ENCODE measurements at places on chromosomes 2 and 18.

GRCh38 chr2:216732334-216732733 is 37.0 kb upstream of the IGFBP5 start:
- DNase-seq: no peak

DNA sequence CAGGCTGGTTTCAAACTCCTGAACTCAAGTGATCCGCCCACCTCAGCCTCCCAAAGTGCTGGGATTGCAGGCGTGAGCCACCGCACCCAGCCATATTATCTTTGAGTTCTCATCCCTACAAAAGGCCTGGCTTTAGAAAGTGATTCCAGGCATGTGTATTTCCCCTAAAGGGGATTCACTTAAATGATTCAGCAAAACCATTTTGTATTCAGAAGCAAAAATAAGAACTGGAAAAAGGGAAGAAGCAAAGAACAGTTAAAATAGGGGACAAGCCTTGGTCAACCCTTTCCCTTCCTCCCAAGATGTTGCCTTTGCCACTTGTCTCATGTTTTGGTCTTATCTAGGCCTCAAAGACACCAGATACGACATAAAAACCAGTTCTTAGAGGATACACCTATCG is 10.5 kb downstream of the TM4SF20 start:
- DNase-seq: no peak

GRCh38 chr2:174593574-174594203 is 3.9 kb downstream of the WIPF1 start:
- DNase-seq: peak; percentile 35

GRCh38 chr2:212791569-212791968 is 253.0 kb upstream of the ERBB4 start:
- DNase-seq: no peak

DNA sequence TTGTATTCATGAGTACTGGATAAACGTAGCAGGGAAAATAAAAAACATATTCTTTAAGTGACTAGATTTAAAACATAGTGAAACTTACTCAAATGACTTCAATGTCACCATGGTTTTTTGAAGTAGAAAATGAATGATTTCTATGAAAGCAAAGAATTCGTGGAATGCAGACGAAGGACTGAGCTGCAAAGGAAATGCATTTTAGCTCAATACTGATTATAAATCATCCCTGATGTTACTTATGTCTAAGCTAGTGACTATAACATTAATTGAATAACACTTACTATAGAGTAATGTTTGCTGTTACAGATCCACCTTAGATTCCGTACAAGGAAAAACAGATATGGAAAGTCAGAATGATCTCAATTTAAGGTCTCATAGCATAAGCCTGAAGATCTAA is 1257.7 kb upstream of the CDH2 start:
- no peak for DNase-seq

GRCh38 chr2:204842661-204843485 is 297.6 kb downstream of the PARD3B start:
- no peak for DNase-seq

DNA sequence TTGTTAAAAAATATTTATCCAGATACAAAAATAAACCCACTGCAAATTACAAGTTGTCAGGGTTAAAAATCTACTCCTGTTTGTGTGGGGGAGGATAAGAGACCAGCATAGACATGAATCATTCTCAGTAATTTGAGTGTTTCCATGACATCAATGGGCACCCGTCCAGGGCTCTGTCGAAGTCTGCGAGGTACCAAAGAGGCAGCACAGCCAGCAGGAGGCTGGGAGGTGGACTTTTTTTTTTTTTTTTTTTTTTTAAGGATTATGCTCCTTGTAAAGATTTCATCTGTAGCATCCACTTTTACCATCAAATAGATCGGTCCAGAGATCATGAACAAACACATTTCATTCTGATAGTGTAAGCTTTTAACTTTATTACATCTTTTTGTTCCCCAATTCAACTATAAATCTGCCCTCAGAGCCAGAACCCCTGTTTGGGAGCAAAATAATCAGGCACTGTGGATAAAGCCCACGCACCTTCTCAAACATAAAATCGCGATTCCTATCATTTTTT is 182.0 kb downstream of the TCF4 start:
- DNase-seq: no peak

GRCh38 chr2:235011929-235012631 is 60.3 kb downstream of the SH3BP4 start:
- no peak for DNase-seq

DNA sequence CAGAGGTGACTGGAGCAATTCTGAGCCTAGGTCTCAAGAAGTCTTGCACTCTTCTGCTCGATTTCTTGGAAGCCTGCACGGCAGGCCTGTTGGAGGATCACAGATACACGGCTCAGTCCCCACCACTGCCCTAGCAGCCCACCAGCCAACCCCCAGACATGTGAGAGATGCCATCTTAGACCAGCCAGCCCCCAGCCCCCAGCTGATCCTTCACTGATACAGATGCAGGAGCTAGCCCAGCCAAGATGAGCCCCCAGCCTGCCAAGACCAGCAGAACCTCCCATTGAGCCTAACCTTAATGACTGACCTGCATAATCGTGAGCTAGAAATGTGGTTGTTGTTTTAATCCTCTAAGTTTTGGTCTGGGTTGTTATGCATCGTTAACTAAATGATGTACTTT is 47.5 kb downstream of the INHBB start:
- DNase-seq: no peak

DNA sequence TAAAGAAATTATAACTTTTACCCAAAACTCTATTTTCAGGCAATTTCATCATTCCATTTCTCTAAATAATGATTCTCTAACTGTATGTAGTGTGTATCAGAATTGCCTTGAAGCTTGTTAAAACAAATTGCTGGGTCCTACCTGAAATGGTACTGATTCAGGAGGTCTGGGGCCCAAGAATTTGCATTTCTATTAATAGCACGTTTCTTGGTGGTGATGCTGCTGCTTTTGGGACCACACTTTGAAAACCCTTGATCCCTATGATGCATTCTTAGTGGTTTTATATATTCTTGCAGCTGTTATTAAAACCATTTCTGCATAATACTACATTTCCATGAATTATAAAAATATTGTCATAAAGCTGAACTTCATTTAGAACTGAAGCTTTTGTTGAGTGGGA is 140.7 kb downstream of the NCK2 start:
- no peak for DNase-seq

GRCh38 chr18:12015416-12016062 is 34.2 kb downstream of the IMPA2 start:
- DNase-seq: no peak

DNA sequence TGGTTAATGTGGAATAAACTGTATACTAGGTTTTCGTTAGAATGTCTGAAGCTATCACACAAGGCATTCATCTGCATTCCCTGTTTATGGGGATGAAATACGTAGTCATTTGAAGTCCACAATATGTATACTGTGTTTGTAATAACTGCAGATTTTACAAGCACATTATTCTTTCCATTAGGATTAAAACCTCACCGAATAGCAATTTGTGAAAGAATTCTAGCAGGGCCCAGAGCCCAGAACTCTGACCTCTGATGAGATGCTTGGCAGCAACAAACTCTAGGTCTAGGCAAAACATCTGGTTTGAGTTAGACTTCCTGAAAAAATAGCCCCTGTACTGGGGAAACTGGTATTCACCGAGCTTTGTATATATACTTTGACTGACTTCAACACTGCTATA is 158.2 kb downstream of the SRBD1 start:
- DNase-seq: no peak

DNA sequence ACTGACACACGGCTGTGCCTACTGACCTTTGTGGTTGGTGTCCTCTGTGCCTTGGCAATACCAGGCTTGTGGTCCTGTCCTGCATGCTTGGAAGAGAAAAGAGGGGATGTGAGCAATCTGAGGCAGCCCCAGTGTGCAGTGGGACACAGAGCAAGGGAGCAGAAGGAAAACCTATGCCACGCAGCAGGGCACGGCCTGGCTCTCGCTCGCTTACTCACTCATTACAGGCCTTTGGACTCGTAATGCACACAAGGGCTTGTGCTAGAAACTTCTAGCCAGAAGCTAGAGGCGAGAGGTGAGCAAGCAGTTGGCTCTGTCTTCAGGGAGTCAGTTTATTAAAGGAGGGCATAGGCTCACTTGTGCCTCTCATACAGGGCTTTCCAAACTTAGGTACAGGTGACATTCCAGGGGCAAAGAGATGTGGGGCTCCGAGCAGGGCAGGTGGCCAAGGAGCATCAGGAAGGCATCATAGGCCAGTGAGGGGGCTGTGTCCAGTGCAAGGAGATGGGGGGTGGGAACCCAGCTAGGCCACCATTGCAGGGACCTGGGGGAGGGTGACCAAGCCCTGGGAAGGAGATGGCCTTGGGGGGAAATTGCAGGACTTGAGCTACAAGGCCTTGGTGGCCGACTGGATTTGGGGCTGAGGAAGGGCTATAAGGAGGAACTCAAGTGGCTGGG is 100.8 kb downstream of the DYSF start:
- DNase-seq: no peak

GRCh38 chr2:120708944-120709607 is 26.6 kb upstream of the GLI2 start:
- no peak for DNase-seq

- no peak for DNase-seq
Observed at GRCh38 chr2:233354971-233355574, 779 bp downstream of the DGKD start.

- no peak for DNase-seq
Observed at GRCh38 chr18:49994410-49994809, 181.1 kb upstream of the ACAA2 start.

- DNase-seq: no peak
Observed at GRCh38 chr2:128300151-128301020, 18.3 kb downstream of the HS6ST1 start.

- DNase-seq: no peak
Observed at GRCh38 chr18:6745504-6746031, 16.1 kb downstream of the ARHGAP28 start.

DNA sequence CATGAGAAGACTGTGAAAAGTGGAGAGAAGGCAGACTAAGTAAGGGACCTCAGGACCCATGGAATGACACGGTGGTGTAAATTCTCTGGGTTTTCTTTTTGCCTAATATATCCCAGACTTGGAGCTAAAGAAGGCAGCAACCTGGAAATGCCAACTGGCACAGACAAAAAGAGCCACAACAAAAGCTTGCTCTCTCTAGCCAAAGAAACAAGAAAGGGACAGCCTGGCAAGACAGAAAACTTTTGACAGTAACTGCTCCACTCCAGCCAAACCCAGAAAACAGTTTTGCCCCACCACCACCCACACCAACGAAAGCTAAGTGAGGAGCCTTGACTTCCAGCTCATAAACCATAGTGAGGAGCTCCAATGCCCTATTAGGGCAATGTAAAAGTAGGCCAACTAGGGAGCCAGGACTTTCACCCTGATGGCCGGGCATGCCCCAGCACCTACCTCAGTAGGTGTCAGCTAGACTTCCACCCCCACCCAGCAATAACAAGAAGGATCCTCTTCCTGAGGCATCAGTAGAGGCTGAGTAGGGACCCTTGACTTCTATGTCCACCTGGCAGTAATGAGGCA is 35.5 kb downstream of the PELI1 start:
- no peak for DNase-seq

DNA sequence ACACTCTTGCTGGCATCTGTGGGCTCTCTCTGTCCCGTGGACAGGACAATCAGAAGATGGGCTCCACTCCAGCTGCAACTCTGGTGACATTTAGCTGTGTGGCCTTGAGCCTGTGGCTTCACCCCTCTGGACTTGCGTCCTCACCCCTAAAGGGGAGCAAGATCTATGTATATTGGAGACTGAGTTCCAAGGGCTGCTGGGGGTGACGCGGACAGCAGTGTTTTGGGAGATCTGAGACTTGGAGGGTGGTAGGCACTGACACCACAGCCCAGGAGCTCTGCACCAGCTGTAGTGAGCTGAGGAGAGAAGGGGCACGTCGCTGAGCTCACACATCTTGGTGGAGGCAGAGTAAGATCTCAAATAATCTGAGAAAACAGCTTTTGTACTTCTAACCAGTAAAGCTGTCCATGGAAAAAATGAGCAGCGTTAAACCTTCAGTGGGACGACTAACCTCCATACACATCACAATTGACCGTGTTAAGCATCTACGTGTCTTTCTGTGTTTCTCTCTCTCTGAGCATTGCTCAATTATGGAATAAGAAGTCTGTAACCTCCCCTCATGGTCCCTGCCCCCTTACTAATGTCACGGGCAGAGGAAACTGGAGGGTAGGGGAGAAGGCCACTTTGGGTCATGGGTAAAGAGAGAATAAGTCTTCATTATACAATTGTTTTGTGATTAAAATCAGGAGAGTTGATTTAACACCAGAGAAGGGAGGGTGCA is 85.8 kb downstream of the SH3RF3 start:
- no peak for DNase-seq

DNA sequence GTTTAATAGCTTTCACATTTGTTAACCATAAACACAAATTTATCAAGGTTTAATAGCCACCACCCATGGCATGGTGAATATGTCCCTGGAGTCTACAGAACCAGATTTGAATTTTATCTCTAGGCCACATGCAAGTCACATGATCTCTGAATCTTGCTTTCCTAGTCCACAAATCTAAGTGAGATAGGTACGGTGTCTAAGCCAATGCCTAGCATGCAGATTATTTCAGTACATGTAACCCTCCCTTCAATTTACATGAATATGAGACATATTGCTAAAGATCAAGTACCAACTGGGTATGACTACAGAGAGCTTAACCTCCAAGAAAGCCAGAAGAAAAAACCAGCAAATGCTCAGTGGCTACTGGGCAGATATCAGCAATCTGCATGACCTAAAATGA is 10.0 kb downstream of the ZNF24 start:
- no peak for DNase-seq

GRCh38 chr18:78612318-78612717 is 367.3 kb upstream of the SALL3 start:
- DNase-seq: no peak

GRCh38 chr2:30621836-30622235 is 174.8 kb downstream of the LCLAT1 start:
- DNase-seq: no peak

DNA sequence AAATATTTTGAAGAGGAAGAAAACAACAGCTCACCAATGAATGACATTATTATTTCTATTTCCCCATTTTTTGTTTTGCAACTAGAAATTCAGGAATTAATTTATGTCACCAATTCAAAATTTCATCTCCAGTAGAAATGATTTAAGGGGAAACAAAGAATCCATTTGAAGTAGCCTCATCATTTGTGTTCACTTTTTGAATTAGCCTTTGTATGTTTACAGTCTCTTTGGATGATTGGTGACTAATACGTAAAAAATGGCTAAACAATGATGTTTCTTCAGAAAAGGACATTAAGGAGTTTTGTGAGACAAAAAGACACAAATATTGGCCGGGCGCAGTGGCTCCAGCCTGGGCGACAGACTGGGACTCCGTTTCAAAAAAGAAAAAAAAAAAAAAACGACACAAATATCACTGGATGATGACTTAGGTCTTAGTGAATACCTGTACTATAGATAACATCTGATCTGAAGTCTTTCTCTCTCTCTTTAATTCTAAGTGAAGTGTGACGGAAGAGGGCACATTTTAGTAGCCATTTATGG is 313.2 kb downstream of the PIK3C3 start:
- no peak for DNase-seq

GRCh38 chr2:128379021-128380015 is 60.6 kb upstream of the HS6ST1 start:
- DNase-seq: no peak

GRCh38 chr18:12586956-12587355 is 71.0 kb downstream of the SPIRE1 start:
- no peak for DNase-seq
